ENCODE measurements at places on chromosomes 7 and 10. TPM values are rescaled to one million over a fixed set of nuclear protein-coding genes. Genes with fewer than 3 reads are reported as not detected.
A peak's percentile ranks its signal among the peaks of the same experiment; 100 is the strongest.

DNA sequence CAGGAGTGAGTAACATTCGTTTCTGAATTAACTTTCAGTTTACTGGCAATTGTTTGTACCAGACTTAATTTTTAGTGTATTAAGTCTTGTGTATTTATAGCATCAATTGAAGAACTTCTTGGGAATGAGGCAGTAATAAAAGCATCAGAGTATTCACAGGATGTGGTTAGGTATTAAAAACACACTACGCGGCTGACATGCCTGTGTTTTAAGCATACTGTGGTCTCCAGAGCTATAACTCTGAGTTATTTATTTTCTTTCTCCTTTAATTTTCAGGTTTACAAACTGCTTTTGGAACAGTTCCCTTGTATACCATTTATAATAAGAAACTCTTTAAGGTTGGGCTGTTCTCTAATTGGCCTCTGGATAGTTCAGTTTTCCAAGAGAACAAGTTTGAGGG lies 626.1 kb upstream of the NRG3 start:
- DNase-seq: no peak

DNA sequence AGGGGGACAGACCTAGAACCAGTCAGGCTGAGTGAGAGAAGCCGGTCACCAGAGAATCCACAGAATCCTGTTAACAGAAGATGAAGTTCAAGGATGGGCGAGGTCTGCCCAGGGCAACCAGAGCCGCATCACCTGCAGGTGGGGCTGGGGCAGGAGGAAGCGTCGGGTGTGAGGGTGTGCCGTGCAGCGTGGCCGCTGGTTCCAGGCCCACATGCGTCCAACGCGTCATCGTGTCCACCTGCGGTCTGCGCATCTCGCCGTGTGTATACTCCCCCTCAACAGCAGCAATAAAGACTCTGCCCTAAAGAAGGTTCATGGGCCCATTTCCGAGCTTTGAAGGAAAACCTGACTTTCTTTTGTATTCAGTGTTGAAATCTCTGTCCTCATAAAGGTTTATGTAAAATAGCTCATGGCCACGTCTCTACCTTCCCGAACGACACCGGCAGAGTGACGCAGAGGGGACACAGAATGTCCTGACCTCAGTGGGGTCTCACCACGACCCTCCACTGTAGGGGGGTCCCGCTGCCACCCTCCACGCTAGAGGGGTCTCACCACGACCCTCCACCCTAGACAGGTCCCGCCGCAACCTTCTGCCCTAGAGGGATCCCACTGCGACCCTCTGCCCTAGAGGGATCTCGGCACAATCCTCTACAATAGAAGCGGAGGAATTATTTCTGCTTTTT lies 446.9 kb downstream of the PTPRN2 start:
- DNase-seq: no peak

DNA sequence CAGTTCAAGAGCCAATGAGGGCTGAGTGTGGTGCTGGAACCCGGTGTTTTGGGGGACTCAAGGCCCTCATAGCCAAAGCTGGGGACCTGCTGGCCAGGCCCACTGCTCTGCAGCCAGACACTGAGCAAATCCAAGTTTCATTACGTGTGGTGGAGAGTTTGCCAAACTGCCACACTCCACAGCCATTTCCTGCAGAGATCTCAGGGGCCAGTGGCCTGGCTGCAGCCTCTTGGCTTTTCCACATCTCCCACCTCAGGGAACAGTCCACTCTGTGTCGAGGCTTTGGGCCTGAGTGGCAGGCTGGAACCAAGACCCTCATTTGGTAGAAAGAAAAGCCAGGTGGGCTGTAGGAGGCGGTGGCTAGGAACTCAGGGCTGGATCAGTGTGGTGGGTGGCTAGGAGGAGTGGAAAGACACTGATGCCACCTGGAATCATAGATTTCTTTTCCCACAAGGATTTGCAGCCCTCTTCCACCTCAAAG lies 3.2 kb downstream of the HOXA11 start:
- DNase-seq: peak; percentile 38

DNA sequence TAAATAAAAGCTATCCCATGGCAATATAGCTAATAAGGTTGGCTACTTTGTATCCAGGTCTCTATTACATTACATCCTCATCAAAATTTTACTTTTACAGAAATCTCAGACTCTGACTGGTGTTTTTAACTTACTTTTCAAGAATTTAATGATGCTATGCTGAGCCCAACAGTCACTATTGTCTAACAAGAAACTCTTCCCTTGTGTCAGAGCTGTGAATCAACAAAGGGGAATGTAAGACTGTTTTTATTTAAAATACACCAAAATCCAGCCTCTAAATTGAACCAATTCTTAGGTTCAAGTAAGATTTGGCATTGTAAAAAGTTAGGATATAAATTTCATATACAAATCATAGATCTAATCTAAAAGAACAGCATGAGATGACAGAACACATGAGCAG lies 7.0 kb downstream of the RTKN2 start:
- DNase-seq: no peak

LRIT1 gene
- not detected for total RNA-seq

SLC18A3 gene
- 0.34 TPM for total RNA-seq

SNX8 gene
- 41.2 TPM for total RNA-seq

GATAD1 gene
- total RNA-seq: 53.6 TPM

ZFAND2A gene
- 16.3 TPM for total RNA-seq

- no peak for DNase-seq
These were observed 534.6 kb upstream of the POM121L12 start for GRCh38 chr7:52500841-52501240.

DNA sequence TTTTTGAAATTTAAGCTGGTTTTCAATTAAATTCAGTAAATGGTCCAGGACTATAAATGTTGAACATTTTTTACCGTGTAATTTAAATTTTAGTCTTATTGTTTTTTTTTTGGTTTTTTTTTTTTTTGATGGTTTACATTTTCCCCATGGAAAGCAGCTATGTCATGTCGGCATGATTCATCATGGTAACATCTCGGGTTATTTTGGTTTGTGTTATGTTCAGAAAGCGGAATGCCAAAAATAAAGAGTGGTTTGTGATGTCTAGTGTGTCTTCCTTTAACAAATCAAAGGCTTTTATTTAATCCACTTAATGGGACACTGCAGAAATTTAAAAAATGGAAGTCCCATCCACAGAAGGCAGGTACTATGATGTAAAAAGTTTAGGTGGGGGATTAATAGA lies 58.5 kb downstream of the TRUB1 start:
- no peak for DNase-seq

- no peak for DNase-seq
These were observed 164.8 kb upstream of the SLC25A13 start for GRCh38 chr7:96486681-96487080.

GRCh38 chr7:27235387-27236311 lies 7.0 kb upstream of the EVX1 start:
- peak; percentile 74 for DNase-seq

GRCh38 chr10:57260175-57260574 lies 899.1 kb upstream of the ZWINT start:
- DNase-seq: no peak

KDM7A gene
- 6.6 TPM for total RNA-seq

GRCh38 chr10:118568327-118568848 lies 27.1 kb downstream of the PRLHR start:
- DNase-seq: no peak

CYP2C9 gene
- not detected for total RNA-seq

DNA sequence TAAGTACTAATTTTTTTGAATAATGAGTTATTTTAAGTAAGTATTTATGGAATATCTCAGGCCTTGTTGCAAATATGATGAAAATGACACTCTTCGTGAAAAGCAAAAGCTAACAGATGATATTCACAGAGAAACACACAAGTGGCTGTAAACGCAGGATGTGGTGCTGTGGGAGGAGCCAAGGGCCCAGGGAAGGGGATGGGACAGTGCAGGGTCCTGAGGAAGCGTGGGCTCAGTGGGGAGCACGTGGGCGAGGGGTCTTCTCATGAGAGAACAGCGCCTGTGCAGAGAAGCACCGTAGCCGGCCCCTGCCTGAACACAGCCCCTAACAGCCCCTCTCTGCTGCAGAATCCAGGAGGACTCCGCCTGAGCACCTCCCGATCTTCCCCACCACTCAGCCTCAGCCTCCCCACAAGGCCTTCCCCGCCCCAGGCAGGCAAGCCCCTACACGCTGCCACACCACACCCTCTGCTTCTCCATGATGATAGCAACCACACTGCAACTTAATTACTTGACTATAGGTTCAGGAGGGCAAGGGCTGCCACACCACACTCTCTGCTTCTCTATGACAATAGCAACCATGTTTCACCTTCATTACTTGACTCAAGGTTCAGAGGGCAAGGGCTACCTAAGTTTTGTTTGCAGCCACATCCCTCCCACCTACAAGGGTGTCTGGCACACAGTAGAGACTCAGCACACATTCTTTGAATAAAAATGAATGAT lies 152.6 kb upstream of the RNF32 start:
- DNase-seq: no peak

SPDYE9 gene
- total RNA-seq: 0.18 TPM

DNA sequence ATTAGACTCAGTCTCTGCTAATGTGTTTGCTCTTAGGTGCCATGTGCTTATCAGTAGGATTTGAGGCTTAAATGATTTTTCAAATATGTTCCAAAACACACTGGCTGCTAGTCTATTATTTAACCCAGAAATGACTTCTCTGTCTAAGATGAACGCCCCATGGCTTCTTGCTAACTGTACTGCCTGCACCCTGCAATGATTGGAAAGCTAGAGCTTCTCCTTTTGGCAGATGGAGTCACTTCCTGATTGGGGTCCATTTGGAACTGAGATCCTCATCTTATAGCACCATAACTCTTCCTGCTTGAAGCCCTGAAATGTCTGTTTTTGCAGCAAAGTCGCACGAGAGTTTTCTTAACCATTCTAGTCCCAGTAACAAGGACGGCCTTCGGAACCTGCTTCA lies 186.5 kb upstream of the ADO start:
- no peak for DNase-seq

- DNase-seq: no peak
These were observed 483.5 kb upstream of the POT1 start for GRCh38 chr7:125412890-125413665.

DNA sequence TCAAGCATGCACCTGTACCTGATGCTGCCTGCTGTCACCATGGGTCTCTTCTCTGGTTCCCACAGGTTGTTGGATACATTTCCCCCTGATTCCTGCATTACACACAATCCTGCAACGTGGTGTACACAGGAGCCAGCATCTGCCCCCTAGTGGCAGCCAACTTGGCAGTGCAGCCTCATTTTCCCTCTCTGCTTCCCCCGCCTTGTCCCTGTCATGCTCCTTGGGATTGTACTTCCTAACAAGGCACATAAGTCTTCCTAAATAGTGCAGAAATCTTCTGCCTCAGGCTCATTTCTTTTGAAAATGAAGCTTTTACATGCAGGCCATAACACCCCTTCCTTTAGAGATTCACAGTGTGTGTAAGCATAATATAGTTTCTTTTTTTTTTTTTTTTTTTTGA lies 387.5 kb downstream of the CCSER2 start:
- no peak for DNase-seq

DNA sequence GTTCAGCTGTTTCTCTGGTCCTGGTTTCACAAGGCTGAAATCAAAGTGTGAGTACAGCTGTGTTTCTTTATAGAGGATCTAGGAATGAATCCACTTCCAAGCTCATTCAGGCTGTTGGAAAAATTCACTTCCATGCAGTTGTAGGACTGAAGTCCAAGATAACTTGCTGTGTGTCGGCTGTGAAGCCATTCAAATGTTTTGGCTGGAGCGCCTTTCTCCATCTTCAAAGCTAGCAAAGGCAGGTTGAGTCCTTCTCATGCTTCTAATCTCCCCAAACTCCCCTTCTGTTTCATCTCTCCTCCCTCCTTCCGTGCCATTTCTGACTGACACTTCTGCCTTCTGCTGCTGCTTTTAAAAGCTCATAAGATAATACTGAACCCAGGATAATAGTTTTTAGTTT lies 1195.4 kb upstream of the LRRN3 start:
- DNase-seq: no peak

DNA sequence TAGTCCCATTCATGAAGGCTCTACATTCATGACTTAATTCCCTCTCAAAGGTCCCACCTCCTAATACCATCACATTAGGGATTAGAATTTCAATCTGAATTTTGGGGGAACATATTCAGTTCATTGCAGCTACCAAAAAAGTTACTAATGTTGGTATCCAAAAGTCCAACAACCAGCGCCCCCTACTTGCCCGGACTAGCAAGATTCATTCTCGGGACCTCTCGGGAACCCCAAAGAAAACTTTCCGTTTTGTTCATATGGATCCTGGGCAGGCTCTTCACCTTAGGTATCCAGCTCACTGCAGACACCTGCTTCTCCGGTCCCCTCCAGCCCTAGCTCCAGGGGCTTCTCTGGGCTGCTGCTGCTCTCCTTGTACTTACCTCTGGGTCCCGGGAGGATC lies 8.9 kb upstream of the GRK5 start:
- DNase-seq: no peak

CDHR1 gene
- 0.24 TPM for total RNA-seq

DNA sequence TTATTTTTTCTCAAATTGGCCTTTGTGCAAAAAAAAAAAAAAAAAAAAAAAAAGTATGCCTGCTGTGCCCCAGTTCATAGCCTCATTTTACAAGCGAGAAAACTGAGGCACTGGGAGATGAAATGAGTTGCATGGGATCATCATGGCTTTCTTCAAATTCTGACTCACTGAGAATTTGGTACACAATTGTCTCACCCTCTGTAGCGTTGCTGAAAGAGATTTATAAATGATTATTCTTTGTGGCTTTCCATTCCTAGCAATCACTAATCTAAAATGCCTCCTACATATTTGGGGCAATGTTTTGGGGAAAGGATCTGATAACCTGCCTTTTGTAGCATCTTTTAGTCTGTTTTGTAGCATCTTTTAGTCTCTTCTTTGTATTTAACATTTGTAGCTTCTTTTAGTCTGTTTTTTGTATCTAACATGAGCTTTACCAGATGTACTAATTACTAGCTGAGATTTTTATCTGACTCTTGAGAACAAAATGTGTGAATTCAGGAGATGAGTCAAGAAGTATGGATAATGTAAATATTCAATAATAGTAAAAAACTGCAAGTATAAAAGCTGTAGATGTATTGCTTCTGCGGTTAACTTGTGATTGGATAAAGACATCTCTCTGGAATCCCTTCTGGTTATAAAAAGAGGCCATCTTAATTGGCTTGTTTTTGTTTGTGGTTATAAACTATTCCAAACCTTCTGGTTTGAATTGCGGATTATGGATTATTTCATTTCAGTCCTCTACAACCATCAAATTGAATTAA lies 161.4 kb downstream of the ARID5B start:
- no peak for DNase-seq

GRCh38 chr7:24827589-24827988 lies 70.3 kb upstream of the GSDME start:
- DNase-seq: no peak

- DNase-seq: no peak
These were observed 359.2 kb upstream of the AOAH start for GRCh38 chr7:37083311-37084096.

GRCh38 chr10:110475722-110476515 lies 21.8 kb upstream of the DUSP5 start:
- no peak for DNase-seq

DNA sequence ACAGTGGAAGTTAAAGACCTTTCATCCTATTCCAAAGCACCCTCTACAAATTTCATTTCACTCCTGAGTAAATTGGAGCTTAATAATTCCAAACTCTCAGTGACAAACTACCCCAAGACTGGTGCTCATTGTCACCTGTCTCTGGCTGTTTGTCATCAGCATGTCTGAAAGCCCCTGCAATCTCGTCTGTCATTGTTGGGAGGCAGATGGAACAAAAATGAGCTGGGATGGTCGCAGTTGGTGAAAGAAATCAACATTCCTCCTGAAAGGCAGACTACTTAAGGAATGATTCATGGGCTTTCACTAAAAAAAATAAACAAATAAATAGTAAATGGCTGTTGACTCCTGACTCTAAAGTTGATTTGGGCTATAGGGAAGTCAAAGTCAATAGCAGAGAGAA lies 69.7 kb upstream of the PALS2 start:
- DNase-seq: no peak

Measured in mesothelial cell of epicardium (in vitro differentiated cells).